ENCODE measurements at places on chromosomes 7 and 10.

DNA sequence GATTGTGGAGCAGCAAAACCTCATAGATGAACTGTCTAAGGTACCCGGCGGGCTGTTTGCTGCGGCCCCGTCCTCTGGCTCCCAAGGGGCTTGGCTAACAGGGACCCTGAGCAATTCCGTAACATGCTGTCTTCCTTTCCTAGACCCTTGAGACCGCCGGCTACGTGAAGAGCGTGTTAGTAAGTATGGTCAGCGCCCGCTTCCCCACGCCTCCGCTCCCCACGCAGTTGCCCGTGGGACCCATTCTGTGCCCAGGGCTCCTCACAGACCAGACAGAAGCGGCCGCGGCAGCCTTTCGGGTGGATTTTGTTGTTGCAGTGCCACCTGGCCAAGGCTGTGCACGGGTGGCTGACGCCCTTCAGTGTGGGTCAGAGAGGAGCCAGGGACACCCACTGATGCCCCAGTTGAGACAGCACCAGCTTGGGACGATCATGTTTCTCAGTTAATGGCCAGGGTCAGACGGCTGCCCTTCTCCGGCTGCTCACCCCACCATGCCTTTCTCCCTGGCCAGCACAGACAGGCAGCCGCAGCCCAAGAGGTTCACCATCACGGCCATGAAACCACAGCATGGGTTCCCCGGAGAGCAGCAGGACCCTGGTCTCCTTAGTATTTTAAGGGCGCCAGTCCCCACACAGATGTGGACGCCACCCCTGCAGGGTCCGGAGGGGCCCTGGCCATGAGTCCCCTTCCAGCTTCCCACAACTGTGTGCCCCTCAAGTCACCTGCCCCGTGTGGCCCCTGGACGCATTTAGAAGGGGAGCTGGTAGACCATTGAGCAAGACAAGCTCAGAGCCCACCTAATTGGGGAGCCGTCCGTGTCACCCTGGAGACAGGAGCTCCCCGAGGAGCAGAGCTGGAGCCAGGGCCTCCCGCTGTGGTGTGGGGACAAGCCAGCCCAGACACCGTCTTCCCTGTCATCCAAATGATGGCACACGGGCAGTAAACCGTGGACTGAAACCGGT lies 49.4 kb upstream of the DPYSL4 start:
- no peak for DNase-seq

DNA sequence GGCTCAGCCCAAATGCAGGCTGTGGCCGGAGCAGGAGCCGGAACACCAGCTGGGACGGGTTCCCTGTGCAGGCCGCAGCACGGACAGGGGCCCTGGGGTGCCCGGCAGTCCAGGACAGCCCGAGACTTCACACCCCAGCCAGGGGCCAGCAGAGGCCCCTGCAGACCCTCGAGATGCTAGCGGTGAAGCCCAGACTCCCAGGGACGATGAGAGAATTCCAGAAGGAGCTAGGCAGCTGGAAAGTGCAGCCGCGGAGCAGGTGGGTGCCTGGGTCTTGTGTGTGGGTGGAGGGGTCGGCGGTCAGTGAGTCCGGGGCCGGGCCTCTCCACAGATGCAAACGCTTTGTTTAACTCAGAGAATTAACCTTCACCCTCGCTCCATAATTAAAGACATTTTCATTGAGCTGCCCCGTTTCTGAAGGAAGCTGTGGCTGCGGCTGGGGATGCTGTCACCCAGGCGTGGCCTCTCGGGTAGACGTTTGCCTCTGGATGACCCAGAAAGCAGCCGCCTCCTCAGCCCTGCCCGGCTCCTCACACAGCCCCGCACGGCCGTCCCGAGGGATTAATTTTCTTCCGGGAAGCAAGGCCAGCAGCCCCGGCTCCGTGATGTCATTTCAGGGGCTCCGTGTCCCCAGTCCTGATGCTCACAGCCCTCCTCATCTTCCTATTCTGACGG lies 26.5 kb downstream of the KNDC1 start:
- no peak for DNase-seq

DNA sequence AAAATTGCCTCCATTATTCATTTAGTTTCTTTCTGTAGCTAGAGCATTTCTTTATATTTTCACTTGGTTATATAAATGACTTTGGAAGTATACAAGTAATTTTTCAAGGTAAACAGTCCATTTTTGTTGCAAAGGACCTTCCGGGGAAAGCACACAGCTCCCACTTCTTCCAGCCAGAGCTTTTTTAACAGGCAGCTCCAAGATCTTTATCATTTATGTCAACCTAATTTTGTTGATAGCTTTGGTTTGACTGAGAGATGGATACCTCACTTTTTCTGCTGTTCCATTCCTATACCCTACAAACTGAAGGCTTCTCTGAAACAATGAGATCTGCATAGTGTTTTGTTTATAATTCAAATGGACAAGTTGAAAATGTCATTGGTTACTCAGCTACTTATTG lies 49.3 kb upstream of the RAB11FIP2 start:
- no peak for DNase-seq

GRCh38 chr7:90488220-90488619 lies 18.8 kb downstream of the PTTG1IP2 start:
- DNase-seq = no peak

DNA sequence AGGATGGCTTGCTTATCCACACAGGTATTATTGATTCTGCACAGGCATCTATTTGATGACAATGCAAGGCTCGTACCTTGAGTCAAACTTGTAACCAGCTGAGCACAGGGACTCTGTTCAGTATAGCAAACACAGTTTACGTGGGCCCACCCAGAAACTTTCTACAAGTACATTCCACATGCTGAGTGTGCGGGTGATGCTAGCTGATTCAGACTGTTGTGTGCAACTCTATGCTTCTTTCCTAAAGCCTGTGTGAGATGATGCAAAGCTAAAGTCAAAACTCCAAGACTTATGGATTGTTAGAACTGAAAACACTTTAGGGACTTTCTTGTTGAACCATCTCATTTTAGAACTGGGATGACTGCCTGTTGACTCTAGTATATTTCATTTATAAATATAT lies 21.5 kb upstream of the CALD1 start:
- no peak for DNase-seq

- DNase-seq = no peak
Observed at GRCh38 chr7:51354897-51355296, 38.3 kb upstream of the COBL start.

- no peak for DNase-seq
Observed at GRCh38 chr10:29470843-29471543, 163.8 kb downstream of the SVIL start.

GRCh38 chr10:48769706-48770435 lies 85.2 kb downstream of the WDFY4 start:
- no peak for DNase-seq

- no peak for DNase-seq
Observed at GRCh38 chr7:33742521-33742920, 162.8 kb upstream of the BMPER start.

GRCh38 chr7:29077176-29077575 lies 69.2 kb downstream of the CPVL start:
- DNase-seq = no peak

- DNase-seq = no peak
Observed at GRCh38 chr10:26485150-26485941, 47.2 kb downstream of the APBB1IP start.

DNA sequence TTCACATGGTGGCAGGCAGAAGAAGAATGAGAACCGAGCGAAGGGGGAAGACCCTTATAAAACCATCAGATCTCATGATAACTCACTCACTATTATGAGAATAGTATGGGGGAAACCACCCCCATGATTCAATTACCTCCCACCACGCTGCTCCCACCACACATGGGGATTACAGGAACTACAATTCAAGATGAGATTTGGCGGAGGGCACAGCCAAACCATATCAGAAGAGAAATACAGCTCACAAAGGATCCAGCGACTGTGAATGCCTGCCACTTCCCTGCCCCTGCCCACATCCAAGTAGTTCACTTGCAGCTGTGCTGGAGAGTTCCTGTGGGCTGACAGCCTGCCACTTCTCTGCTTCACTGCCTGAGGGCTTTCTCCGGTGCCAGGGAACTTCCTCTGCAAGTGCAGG lies 148.7 kb downstream of the C7orf25 start:
- no peak for DNase-seq

GRCh38 chr10:27223964-27224363 lies 16.6 kb downstream of the ACBD5 start:
- DNase-seq = peak; percentile 58

GRCh38 chr10:110423650-110424049 lies 74.1 kb upstream of the DUSP5 start:
- no peak for DNase-seq

- no peak for DNase-seq
Observed at GRCh38 chr10:130773941-130774340, 537.6 kb downstream of the TCERG1L start.

GRCh38 chr7:27424749-27425148 lies 182.1 kb downstream of the EVX1 start:
- no peak for DNase-seq

DNA sequence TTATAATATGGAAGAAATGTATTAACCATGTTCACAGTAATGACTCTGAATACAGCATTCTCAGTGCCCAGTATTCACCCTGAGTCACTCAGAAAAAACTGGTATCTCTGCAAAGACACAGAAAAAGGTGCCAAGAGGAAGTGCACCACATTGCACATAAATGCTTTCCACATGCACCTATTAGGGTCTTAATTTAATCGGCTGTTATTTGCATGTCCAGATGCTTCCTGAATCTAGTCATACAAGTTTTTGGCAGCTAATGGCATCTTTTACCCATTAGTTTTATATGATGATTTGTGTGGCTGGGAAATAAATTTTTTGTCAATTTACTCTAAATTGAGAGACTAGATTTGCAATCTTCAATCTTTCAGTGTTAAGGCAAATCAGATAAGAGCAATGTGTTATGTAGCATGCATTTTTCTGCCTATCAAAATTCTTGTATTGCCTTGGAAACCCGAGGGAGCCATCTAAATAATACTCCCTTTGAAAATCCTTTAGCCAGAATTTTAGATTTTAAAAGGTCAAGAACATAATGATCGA lies 58.2 kb downstream of the ZNF680 start:
- no peak for DNase-seq

- no peak for DNase-seq
Observed at GRCh38 chr10:122981066-122981464, 864 bp downstream of the PSTK start.

GRCh38 chr10:47025540-47026300 lies 114.5 kb downstream of the PTPN20 start:
- DNase-seq = no peak

- no peak for DNase-seq
Observed at GRCh38 chr10:93404048-93404354, 78.1 kb downstream of the MYOF start.

GRCh38 chr7:90424720-90425119 lies 21.5 kb downstream of the CLDN12 start:
- no peak for DNase-seq

DNA sequence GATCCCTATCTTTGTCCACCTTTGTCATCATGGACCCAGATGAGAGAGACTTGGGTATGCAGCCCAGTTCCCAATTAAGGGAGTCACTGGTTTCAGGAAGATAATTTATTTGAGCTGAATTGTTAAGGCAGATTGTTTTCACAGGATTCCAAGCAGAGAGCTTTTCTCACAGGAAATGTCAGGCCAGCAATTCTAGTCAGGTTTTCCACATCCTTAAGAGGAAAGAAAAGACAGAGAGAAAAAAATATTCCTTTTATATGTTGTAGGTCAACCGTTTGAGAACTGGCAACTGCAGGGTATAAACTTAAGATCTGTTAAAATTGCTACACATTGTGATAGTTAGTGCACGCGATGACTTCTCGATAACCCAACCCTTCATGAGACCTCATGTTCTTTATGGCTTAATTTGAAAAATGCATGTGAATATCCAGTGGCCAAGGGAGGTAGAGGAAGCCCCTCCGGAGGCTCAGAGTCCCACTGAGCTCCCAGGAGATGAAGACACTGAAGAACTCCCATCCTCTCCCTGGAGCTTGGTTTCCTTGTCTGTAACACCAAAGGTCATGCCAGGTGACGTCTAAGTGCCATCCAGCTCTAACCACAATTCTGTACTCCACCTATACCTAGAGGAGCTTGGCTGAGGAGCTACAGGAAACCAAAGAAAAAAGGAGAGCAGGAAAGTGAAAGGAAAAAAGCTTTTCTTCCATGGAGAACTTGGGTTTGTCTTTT lies 45.6 kb downstream of the MINDY4 start:
- no peak for DNase-seq

GRCh38 chr7:25978466-25978865 lies 173.5 kb upstream of the NFE2L3 start:
- no peak for DNase-seq

DNA sequence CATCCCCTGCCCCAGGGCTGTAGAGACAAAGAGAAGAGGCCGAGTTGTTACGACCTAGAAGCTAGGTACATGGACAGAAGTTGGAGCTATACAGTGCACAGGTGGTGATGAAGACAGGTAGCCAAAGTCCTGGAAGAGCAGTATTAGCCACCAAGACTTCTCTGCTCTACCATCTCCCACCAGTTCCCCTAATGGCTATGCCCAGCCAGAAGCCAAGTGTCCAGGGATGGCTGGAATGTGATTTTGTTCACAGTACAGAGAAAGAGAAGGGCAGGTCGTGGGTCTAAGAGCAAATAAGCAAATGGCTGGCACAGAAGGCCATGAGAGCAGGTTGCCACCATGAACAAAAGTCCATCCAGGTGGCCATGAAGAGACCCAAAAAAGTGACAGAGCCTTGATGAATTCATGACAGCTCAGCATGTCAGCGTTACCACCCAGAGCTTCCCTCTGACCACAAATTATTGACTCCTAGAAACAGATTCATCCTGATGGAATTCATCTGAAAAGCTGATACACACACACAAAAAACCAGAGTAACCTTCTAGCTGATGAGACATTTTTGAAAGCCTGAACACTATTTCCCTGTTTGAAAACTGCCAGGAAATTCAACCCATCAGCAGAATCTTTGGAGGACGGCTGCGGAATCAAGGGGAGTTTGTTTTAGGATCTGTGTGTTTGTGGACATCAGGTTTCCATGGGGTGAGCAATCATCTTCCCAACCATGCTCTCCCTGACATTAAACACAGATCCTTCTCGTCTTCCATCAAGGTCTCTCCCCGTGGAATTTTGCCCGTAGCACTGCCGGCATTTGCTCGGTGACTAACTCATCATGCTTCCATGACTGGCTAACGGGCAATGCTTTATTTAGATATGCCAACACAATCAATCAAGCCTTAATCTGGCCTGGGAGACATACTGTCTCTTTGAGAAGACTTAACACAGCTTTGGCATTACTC lies 906.7 kb upstream of the AUTS2 start:
- DNase-seq = no peak

DNA sequence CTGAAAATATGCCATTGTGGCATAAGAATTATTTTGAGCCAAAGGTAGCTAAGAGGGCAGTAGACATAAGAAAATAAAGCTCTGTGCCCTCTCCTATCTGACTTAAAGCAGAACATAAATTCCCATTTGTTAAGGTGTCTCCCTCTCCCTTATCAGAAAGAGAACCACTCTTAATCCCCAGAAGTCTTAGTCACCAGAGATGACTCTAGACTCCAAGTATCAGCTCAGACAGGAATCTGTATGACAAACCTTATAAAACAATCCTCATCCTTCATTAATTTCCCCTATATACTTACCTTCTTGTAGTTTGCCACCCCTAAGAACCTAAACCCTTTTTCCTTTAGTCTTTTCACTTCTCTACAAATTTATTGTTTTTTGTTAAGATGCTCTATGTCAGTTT lies 21.8 kb upstream of the PIP4K2A start:
- no peak for DNase-seq

GRCh38 chr7:44309271-44310091 lies 15.9 kb downstream of the CAMK2B start:
- DNase-seq = peak; percentile 17
